ENCODE measurements at places on chromosomes 2 and 18. TPM values are rescaled to one million over a fixed set of nuclear protein-coding genes. Genes with fewer than 3 reads are reported as not detected.

- no peak for DNase-seq
These were observed 204.8 kb downstream of the TSN start for GRCh38 chr2:121960251-121960650.

DNA sequence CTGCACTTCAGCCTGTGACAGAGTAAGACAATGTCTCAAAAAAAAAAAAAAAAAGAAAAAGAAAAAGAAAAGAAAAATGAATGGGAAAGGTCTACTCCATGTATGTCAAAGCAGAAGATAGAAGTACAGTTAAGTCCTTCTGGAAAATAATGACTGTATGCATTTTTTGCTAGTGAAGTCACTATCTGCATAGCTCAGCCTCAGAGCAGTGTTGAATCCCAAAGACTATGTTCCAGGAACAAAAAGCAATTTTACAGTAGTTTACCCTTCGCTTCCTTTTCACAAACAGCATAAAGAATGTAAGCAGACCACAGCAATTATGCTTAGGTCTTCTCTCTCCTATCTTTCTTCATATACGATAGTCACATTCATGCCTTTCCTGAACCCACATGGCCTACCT, 497.4 kb downstream of the CMPK2 start:
- DNase-seq: no peak

DNA sequence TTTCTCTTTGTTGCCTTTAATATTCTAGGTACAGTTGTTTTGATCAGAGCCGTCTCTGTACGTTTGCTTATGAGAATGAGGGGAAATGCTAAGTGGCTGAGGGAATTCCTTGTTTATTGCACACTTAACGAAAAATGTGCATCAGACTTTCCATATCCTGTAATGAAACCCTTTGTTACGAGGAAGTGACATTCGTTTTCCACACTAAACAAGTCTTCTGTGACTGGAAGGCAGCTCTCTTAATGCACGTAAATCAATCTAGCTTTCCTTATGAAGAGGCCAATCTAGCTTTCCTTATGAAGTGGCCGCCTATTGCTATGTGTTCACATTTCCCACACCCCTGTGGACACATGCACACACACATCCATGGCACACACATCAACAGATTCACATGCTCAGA, 186.2 kb downstream of the SNTG2 start:
- DNase-seq: no peak

ZNF396 gene
- 1.0 TPM for total RNA-seq
